ENCODE measurements at places on chromosomes 5 and 9. TPM values are rescaled to one million over a fixed set of nuclear protein-coding genes. Genes with fewer than 3 reads are reported as not detected.

DNA sequence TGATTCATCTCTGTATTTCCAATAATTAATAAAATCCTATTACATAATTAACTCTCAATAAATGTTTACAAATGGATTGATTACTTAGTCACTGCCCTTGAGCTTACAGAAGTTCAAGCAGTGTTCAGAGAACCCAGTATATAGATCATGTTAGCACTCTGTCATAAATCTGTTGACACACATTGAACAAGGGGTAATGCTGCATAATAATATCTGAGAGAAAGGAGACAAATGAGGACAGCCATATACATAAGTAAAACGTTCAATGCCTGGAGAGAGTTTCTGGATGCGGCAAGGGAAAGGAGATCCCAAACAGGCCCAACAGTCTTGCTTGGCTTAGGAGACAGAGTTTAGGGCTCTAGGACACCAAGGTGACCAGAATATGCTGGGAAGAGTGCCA lies 270.2 kb downstream of the FBXL17 start:
- no peak for DNase-seq

DNA sequence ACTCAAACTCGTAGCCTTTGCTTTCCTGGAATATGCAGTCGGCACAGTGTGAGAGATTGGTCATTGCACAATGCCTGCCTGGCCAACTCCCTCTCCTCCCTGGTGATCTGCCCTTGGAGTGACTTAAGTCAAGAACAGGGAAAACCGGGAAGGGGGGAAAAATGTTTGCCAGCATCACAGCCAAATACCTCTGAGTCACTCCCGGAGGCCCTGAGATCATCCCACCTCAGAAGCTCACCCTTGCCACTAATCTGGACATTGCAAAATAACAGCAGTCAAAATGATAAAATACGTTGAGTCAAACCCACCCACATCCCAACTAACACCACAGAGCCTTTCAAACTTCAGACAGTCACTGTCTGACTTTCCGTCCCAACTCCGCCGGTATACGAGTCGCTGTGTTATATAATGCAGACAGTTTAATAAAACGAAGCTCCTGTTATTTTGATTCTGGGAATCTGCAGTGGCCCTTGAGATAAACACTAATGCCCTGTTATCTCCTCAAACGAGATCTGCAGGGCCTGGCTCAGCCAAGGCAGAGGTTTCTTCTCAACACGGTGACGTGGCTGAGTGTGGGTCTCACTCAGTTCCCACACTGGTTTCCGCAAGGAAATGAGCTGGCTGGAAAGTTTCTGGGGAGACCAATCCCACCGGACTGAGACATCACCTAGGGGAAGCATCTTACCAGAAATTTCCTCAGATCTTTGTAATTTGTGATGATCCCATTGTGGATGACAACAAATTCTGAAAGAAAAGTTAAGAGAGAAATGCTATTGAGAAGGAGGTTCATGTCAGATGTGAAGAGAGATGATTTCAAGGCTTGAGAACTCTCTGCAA lies 22.1 kb downstream of the GFPT2 start:
- DNase-seq: no peak

DNA sequence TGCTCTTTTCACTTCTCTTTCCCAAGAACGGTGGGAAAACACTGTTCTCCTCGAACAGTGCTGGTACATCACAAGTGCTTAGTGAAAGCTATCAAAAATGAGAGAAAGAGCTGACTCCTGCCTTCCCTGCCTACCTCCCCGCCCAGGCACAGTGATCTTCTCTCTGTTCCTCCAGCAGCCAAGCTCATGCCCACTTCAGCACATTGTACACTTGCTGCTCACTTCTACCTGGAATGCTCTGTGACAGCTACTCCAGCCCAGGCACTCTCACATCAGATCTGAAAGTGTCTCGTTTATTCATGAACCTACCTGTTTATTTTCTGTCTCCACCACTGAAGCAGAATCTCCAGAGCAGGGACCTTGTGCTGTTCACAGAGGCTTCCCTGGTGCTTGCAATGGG lies 1.8 kb downstream of the SLC35D2 start:
- DNase-seq: no peak

DNA sequence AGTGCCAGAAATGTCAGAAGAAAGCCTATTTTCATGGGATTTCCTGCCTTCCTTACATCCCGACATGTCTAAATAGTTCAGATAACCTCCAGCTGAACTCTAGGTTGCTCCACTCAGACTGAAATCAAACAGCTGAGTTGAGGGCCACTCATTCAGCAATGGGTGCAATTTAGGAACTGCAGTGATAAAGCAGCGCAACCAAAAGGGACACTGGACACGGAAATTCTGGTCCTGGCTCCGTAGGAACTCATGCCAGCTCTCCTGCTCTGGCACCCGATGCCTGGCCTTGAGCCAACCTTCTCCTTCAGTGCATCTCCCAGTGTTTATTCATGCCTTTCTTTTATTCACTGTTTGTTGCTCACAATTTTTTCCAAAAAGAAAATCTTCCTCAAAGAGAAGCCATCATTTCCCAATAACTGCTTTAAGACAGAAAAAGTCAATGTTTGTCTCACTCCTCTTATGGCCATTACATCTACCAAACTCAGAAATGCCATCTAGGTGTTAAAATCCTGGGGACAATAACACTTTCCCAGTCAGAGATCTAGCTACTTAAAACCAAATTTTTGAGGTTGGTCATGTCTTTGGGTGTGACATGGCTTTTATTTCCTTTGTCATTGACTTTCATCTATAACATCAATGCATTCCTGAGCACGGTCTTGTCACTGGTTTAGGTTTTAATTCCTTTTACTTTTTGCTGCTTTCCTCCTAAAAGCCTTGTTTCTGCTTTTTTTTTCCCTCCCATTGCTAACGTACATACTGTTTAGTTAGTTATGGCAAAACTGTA lies 126.9 kb downstream of the PDE4D start:
- DNase-seq: no peak

- no peak for DNase-seq
These were observed 366.3 kb downstream of the ICE1 start for GRCh38 chr5:5788793-5789192.

GRCh38 chr5:14801792-14802191 lies 69.8 kb downstream of the ANKH start:
- DNase-seq: no peak

- DNase-seq: no peak
These were observed 287.8 kb upstream of the DAB2 start for GRCh38 chr5:39712316-39713249.

The FBXO38 gene
- total RNA-seq: 76.6 TPM

GRCh38 chr5:8288334-8288733 lies 419.4 kb downstream of the MTRR start:
- DNase-seq: no peak

DNA sequence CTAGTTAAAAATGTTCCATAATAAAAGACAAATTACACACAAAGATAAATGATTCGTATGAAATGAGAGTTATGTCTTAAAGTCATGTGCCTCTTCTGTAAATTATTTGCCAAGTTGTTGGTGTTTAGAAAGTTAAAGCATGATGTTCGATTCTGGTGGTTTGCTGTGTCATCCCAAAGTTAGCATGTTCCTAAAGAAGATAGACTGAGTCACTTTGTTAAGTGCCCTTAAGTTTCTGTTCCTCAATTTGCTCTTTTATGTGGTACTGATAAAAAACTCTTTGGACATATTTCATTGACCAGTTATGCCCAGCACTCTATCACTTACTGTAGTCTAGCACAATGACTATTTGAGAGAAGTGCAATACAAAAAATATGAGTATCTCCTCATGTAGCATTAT lies 366.9 kb upstream of the ZNF608 start:
- no peak for DNase-seq

GRCh38 chr9:69678843-69679538 lies 6.8 kb upstream of the APBA1 start:
- no peak for DNase-seq

The TRIM14 gene
- 66.5 TPM for total RNA-seq

The GARNL3 gene
- total RNA-seq: 6.0 TPM

GRCh38 chr9:130929571-130930038 lies 9.4 kb downstream of the FIBCD1 start:
- no peak for DNase-seq

DNA sequence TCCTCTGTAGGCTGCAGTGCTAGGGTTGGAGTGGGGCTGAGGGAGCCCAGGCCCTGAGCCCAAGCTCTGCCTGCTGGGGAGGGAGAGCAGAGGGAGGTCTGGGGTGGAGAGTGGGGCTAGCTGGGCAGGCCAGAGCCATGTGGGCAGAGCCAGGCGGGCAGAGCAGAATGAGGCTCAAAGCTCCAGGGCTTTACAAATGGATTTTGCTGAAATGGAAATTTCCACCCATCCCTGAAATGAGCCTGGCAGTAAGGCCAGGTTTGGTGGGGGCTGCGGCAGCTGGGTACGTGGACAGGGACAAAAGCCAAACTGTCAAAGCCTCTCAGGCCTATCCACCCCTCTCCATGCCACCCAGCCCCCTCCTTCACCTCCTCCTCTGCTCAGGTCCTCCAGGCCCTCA lies 74.2 kb upstream of the ARAP3 start:
- no peak for DNase-seq

DNA sequence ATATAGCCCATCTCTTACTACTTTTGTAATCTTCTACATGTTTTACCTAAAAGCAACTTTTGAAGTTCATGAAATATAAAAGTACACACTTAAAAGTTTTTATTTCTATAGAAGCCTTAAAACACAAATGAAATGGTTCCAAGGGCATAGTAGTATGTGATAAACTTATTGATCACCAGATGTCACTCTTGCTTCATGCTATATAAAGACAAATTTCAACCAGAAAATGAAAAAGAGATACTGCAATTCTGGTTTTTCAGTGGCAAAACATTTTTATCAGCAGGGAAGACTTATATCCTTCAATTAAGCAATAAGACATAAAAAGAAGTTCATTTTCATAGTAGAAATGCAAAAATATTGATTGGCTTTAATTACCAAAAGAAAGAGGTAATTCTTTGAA lies 69.4 kb upstream of the FBXL17 start:
- DNase-seq: no peak

The DIPK1B gene
- total RNA-seq: 0.31 TPM

DNA sequence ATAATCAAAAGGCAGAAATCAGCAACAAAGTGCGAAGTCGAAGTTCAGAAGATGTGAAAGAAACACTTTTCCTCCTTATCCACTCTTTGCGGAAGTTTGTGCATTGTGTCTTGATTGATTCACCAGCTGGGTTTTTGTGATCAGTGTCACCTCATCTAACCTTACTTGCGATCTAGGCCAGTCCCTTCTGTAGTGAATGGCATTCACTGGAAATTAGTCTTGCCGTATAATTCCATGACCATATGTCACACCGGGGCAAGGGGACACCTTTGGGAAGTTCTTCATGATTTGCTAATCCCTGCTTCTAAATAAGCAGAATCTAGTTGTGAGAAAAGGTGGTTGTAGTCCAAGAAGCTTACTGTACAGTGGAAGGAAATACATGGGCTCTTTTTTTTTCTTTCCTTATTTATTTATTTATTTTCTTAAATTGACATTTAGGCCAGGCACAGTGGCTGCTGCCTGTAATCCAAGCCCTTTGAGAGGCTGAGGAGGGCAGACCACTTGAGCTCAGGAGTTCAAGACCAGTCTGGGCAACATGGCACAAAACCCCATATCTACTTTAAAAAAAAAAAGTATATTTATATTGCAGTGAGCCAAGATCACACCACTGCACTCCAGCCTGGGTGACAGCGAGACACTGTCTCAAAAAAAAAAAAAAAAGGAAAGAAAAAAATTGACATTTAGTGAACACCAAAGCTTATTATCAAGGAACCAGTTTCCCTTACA lies 7.8 kb downstream of the RAI14 start:
- no peak for DNase-seq

- no peak for DNase-seq
These were observed 153.9 kb downstream of the FSTL4 start for GRCh38 chr5:133458435-133458834.

The EGFLAM gene
- total RNA-seq: not detected

DNA sequence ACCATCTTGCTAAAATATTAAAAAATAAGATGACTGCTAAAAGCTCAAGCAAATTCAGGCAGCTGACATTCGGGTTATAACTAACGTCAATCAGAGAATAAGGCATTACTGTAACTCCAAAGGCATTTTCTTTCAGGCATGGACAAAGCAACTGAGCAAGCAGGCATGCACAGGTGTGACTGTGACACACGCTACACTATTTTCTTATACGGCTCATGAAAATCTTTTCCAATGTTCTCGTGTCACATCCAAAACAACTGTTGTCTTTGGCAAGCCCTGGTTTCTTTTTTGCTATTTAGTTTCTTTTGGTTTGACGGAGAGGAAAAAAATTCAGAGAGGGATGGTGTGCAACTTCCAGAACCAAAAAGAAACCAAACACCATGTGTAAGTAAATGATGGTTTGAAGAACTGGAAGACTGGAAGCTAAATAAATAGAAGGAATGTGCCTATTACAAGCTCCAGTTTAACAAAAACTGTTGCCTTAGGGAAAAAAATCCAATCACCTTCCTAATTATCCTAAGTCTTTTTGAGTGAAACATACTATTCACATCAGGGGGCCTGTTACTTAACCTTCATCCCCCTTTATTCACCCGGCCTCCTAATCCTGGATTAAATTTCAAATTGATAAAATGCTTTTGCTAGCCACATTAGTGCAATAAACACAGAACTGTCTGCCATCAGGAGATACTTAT lies 277.6 kb downstream of the PSAT1 start:
- DNase-seq: no peak

The PCDHA7 gene
- total RNA-seq: not detected

The PLAA gene
- total RNA-seq: 45.5 TPM

The IL33 gene
- not detected for total RNA-seq

GRCh38 chr5:169013208-169013728 lies 287.7 kb downstream of the SLIT3 start:
- no peak for DNase-seq

- DNase-seq: no peak
These were observed 12.4 kb upstream of the CXXC5 start for GRCh38 chr5:139635606-139636206.

DNA sequence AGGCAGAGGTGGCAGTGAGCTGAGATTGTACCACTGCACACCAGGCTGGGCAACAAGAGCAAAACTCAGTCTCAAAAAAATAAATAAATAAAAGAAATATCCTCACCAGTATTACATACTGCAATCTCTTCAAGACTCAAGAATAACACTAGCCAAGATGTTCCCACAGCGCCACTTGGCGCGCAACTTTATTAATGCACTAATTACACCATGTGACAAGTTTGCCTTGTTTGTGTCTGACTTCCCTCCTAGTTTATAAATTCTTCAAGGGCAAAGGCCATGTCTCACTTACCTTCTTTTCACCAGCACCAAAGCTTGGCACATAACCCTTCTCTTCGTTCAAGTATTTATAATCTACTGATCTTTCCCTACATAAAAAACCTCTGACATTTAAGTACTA lies 4.8 kb downstream of the SKP1 start:
- no peak for DNase-seq
